ENCODE measurements at places on chromosomes 3 and 15. TPM values are rescaled to one million over a fixed set of nuclear protein-coding genes. Genes with fewer than 3 reads are reported as not detected.

FAM3D gene
- not detected for total RNA-seq

SLC2A2 gene
- not detected for total RNA-seq

VEPH1 gene
- total RNA-seq = not detected

FGF12 gene
- total RNA-seq = not detected

RETNLB gene
- total RNA-seq = not detected

TMEM108 gene
- not detected for total RNA-seq

CD86 gene
- 0.95 TPM for total RNA-seq

ISY1 gene
- total RNA-seq = 94.7 TPM

SCAMP5 gene
- total RNA-seq = 0.74 TPM

IMPG2 gene
- total RNA-seq = 0.20 TPM

- no peak for DNase-seq
Observed at GRCh38 chr3:9901967-9902366, 681 bp upstream of the IL17RE start.

DNA sequence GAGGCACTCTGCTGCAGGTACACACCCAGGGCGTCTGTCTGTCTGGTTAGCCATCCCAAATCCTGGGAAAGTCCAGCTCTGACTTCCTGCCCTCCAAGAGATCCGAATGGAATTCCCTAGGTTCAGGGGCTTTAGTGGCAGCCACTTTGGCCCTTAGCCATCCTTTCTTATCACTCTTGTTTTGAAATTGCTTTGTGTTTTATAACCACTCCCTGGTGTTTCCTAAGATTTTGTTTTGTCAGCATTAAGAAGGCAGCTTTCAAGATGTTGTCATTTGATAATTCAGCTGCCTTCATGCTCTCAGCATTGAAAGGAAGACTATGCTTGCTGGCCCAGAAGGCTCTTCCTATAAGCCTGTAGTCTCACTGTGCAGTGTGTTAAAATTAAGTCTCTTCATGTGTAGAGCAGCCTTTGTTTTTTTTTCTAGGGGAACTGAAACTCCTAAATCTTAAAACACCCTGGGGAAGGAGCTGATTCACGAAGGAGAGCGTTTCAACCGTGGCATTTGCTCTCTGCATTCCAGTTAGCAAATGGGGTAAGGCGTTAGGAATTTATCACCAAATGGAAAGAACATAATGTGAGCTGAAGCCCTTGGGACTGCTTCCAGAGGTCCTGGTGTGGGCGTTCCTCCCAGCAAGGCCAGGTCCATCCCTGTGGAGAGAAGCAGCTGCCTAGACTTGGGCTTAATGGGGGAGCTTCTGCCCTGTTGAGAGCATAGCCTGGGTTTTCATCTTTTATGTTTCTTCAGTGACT lies 14.2 kb upstream of the CLEC3B start:
- no peak for DNase-seq

- DNase-seq = no peak
Observed at GRCh38 chr3:10912786-10913185, 79.8 kb upstream of the SLC6A1 start.

- DNase-seq = no peak
Observed at GRCh38 chr3:85835857-85836440, 877.2 kb downstream of the CADM2 start.

DNA sequence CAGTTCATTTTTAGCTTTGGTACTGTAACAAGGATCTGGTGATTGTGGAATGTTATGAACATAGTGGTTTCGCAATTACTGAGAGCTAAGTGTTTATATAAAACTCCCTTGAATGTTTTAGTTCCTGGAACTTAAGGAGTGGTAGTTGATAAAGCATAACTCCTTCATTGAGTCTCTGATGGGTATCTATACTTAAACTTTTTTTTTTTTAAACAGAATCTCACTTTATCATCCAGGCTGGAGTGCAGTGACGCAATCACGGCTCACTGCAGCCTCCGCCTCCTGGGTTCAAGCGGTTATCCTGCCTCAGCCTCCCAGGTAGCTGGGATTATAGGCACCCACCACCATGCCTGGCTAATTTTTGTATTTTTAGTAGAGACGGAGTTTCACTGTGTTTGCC lies 11.3 kb downstream of the PRKCI start:
- DNase-seq = no peak

DNA sequence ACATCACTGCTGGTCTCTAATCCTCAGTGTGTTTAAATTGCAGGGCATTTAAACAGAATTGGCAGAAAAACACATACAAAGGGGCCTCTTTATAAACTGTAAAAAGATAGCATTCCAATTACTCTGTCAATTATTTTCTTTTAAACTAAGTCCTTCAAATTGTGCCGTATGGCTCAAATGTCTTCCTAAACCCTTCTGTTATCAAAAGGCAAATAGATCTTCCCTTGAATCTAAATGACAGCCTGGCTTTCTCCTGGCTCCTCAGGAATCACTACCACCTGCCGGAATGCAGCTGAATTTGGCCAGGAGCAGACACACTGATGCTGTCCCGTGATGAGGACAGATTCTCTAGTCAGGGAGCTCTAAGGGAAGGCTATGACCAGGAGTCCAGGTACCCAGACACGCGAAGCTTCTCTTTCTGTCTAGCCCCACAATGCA lies 85.6 kb downstream of the IGF2BP2 start:
- no peak for DNase-seq

- DNase-seq = no peak
Observed at GRCh38 chr3:127373441-127374085, 85.7 kb upstream of the PRR20G start.

DNA sequence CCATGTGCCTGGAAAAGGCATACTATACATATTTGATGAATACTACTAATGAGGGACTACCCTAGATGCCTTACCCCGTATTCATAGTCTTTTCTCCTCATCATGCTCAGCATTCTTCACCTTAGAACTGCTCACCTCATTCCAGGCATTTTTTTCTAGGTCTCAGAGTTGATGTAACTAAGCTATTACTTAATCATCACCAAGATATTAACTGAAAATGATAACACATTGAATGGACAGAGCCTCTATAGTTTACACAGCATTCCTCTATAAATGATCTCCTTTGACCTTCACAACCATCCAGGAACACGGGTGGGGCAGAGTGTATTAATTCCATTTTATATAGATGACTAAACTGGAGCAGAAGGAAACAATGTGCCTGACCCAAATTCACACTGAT lies 174.1 kb upstream of the DPH6 start:
- no peak for DNase-seq

- DNase-seq = no peak
Observed at GRCh38 chr3:25015599-25015998, 412.5 kb upstream of the RARB start.

- no peak for DNase-seq
Observed at GRCh38 chr15:42289166-42289565, 15.9 kb upstream of the TMEM87A start.

GRCh38 chr15:85878828-85879225 lies 84.1 kb upstream of the KLHL25 start:
- no peak for DNase-seq
